CD4-positive, alpha-beta T cell treated with Interleukin-15 for 1 hour (primary cell): ENCODE measurements at places on chromosomes 5 and 9.
A peak's percentile ranks its signal among the peaks of the same experiment; 100 is the strongest.

- DNase-seq = no peak
Observed at GRCh38 chr9:136764301-136764891, at the start of gene LCN15. LCN15 (minus strand) TSS chr9:136764518; CDS start chr9:136764488, 30 bp downstream.

- DNase-seq = no peak
Observed at GRCh38 chr5:52876456-52876855, 88.7 kb downstream of the ITGA1 start.

GRCh38 chr9:99411479-99412115 lies 189.5 kb downstream of the SEC61B start:
- no peak for DNase-seq

DNA sequence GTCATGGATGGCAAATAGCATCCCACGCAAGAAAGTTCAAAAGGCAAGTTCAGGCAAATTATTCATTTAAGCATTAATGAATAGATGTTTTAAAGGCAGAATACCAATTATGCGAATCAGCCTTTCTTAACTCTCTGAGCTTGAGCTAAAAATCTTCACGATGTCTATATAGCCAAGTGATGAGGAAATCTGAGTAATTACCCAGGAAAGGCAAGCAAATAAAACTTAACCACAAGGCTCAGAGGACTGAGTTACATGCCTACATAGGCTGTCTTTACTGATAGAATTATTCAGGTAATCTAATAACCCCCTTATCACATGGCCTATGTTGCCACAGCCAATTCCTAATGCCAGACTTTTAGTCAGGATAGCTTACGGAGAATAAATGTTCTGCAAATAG lies 120.8 kb upstream of the MTAP start:
- DNase-seq = no peak

DNA sequence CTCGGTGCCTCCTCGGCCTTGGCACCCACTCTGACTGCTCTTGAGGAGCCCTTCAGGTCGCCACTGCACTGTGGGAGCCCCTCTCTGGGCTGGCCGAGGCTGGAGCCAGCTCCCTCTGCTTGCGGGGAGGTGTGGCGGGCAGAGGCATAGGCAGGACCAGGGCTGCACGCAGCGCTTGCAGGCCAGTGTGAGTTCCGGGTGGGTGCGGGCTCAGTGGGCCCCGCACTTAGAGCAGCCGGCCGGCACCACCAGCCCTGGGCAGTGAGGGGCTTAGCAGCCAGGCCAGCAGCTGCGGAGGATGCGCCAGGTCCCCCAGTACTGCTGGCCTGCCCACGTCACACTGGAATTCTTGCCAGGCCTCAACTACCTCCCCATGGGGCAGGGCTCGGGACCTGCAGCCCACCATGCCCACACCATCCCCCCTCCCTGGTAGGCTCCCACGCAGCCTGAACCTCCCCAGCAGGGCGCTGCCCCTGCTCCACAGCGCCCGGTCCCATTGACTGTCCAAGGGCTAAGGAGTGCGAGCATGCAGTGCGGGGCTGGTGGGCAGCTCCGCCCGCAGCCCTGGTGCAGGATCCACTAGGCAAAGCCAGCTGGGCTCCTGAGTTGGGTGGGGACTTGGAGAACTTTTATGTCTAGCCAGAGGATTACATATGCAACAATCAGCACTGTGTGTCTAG lies 602.9 kb upstream of the ST8SIA4 start:
- DNase-seq = no peak

- peak; percentile 44 for DNase-seq
Observed at GRCh38 chr9:132216861-132217619, 55.2 kb downstream of the NTNG2 start.

GRCh38 chr5:64140018-64140417 lies 25.6 kb upstream of the RNF180 start:
- DNase-seq = no peak

GRCh38 chr5:66440202-66440680 lies 156.0 kb upstream of the MAST4 start:
- DNase-seq = no peak
